ENCODE measurements at places on chromosomes 16 and 17. TPM values are rescaled to one million over a fixed set of nuclear protein-coding genes. Genes with fewer than 3 reads are reported as not detected.

ETV4 gene
- total RNA-seq, result 83.0 TPM

KRTAP17-1 gene
- total RNA-seq, result not detected

ARHGAP23 gene
- 7.6 TPM for total RNA-seq

THAP11 gene
- 32.9 TPM for total RNA-seq

ATP1B2 gene
- total RNA-seq, result 6.4 TPM

TM4SF5 gene
- not detected for total RNA-seq

MCRIP2 gene
- 34.2 TPM for total RNA-seq

DGKE gene
- total RNA-seq, result 3.7 TPM

- H3K27ac ChIP-seq, result no peak overlapping the region
- H3K4me1 ChIP-seq, result peaks cover 2% of the 10 kb centered on the region
- H3K36me3 ChIP-seq, result no peaks in the 10 kb centered on the region
- no peak overlapping the region for H3K4me3 ChIP-seq
- no peaks in the 10 kb centered on the region for H3K27me3 ChIP-seq
- no peak for DNase-seq
Measured at GRCh38 chr16:77063676-77064016, 127.3 kb upstream of the MON1B start.

GRCh38 chr17:15469260-15469659 is 1.8 kb upstream of the CDRT4 start:
- H3K4me1 ChIP-seq, result peaks cover 6% of the 10 kb centered on the region
- no peak overlapping the region for H3K4me3 ChIP-seq
- no peak for DNase-seq
- no peak overlapping the region for H3K27ac ChIP-seq

GRCh38 chr16:10852948-10853347 is 24.1 kb upstream of the CIITA start:
- no peaks in the 10 kb centered on the region for H3K36me3 ChIP-seq
- DNase-seq, result no peak
- no peak overlapping the region for H3K27ac ChIP-seq
- H3K4me3 ChIP-seq, result no peak overlapping the region
- no peaks in the 10 kb centered on the region for H3K4me1 ChIP-seq
- no peaks in the 10 kb centered on the region for H3K27me3 ChIP-seq

DNA sequence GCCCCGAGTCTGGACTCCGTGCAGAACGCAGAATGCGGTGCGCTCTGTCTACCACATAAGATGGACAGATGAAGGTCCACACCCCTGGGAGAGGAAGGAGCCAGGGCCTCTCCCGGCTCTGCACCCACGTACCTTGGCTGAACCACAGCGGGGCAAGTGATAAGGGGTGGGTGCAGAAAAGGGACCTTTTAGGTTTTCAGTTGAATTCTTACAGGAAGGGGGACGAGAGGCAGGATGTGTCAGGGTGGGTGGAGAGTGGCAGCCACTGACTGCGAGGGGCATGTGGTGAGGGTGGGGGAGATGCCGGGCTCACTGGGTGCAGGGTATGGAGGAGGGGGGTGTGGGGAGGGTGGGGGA is 372 bp downstream of the CD300A start:
- no peak for DNase-seq
- no peaks in the 10 kb centered on the region for H3K27me3 ChIP-seq
- peaks cover 5% of the 10 kb centered on the region for H3K4me1 ChIP-seq
- no peak overlapping the region for H3K27ac ChIP-seq

GRCh38 chr17:57319806-57320205 is 63.5 kb downstream of the MSI2 start:
- no peak overlapping the region for H3K4me3 ChIP-seq
- H3K27me3 ChIP-seq, result no peaks in the 10 kb centered on the region
- no peaks in the 10 kb centered on the region for H3K36me3 ChIP-seq
- H3K27ac ChIP-seq, result no peak overlapping the region
- H3K4me1 ChIP-seq, result no peaks in the 10 kb centered on the region

GRCh38 chr16:22225060-22225459 is 19.0 kb downstream of the EEF2K start:
- no peak for DNase-seq
- H3K27ac ChIP-seq, result no peak overlapping the region
- H3K4me1 ChIP-seq, result no peaks in the 10 kb centered on the region
- no peak overlapping the region for H3K4me3 ChIP-seq
- no peaks in the 10 kb centered on the region for H3K36me3 ChIP-seq
- H3K27me3 ChIP-seq, result no peaks in the 10 kb centered on the region

DNA sequence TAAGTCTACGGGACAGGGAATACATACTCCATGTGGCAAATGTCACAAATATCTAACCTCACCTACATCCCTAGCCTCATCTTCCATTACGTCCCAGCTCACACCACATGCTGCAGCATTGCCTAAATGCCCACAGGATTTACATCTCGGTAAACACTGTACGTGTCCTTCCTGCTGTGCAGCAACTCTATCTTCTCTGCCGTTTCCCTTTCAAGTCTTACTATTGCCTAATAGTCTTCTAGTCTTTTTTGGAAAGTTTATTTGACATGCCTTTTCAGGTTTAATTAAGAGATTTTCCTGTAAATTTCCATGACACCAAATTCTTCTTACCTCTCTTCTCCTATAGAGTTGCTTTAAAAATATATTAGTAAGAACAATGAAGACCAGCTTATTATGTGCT is 120.5 kb downstream of the HS3ST4 start:
- no peaks in the 10 kb centered on the region for H3K27me3 ChIP-seq
- no peak for DNase-seq
- no peaks in the 10 kb centered on the region for H3K4me1 ChIP-seq

GRCh38 chr17:74163836-74164235 is 39.6 kb upstream of the RPL38 start:
- H3K4me1 ChIP-seq, result no peaks in the 10 kb centered on the region
- H3K4me3 ChIP-seq, result no peak overlapping the region
- no peaks in the 10 kb centered on the region for H3K27me3 ChIP-seq
- H3K36me3 ChIP-seq, result no peaks in the 10 kb centered on the region
- H3K27ac ChIP-seq, result no peak overlapping the region

GRCh38 chr16:49018259-49018931 is 263.2 kb downstream of the CBLN1 start:
- no peaks in the 10 kb centered on the region for H3K27me3 ChIP-seq
- H3K4me1 ChIP-seq, result peaks cover 13% of the 10 kb centered on the region
- DNase-seq, result no peak
- no peak overlapping the region for H3K27ac ChIP-seq
- H3K4me3 ChIP-seq, result no peak overlapping the region

GRCh38 chr17:16935786-16936185 is 36.1 kb downstream of the TNFRSF13B start:
- peak; percentile 43 for DNase-seq
- no peak overlapping the region for H3K4me3 ChIP-seq
- H3K4me1 ChIP-seq, result peaks cover 16% of the 10 kb centered on the region

GRCh38 chr16:649631-650030 is 466 bp downstream of the WDR90 start:
- H3K4me1 ChIP-seq, result no peaks in the 10 kb centered on the region
- H3K27ac ChIP-seq, result no peak overlapping the region
- no peak for DNase-seq

DNA sequence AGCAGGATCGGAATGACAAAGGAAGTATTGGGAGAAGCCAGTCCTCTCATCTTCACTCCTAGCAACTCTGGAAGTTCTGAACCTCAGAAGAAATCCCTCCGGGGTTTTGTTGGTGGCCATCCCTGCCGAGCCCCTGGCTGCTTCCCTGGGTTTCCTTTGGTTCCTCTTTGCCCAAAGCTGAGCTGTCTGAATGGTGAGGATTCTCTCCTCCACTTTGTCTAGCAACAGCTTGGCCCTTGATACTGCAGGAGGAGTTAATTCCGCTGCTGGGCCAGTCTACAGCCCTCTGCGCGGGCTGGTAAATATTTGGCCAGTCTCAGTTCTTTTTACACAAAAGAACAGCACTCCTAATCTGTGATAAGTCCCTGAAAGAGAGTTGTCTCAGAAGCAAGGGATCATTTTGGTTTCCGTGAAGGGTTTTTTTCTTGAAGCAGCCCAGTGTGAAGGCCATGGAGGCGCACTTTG is 170.9 kb downstream of the RAB11FIP4 start:
- no peak overlapping the region for H3K27ac ChIP-seq
- H3K27me3 ChIP-seq, result peaks cover 37% of the 10 kb centered on the region
- H3K4me3 ChIP-seq, result peak overlapping the region; percentile 54
- H3K36me3 ChIP-seq, result no peaks in the 10 kb centered on the region
- no peak for DNase-seq

DNA sequence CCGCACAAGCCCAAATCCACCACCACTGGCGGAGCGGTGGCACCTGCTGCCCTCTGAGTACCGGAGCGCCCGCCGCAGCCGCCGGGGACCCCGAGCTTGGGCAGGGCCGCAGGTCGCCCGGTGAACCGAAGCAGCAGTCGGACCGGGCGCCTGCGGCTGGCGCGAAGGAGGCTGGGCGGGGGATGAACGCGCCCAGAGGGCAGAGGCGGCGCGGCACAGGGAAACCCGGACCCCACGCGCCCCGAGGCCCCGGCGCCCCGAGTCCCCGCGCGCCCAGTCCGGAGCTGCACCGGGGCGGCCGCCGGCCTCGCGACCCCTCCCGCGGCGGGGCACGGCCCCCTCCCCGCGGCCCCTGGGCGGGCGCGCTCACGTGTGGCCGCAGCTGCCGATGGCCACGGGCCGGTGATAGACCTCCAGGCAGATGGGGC is 393 bp downstream of the RNF166 start:
- H3K4me1 ChIP-seq, result peaks cover 6% of the 10 kb centered on the region
- peak overlapping the region; percentile 98 for H3K4me3 ChIP-seq
- H3K27ac ChIP-seq, result no peak overlapping the region
- no peaks in the 10 kb centered on the region for H3K27me3 ChIP-seq

- no peaks in the 10 kb centered on the region for H3K4me1 ChIP-seq
- no peaks in the 10 kb centered on the region for H3K27me3 ChIP-seq
- no peak overlapping the region for H3K4me3 ChIP-seq
- DNase-seq, result peak; percentile 65
- no peaks in the 10 kb centered on the region for H3K36me3 ChIP-seq
- H3K27ac ChIP-seq, result no peak overlapping the region
Measured at GRCh38 chr16:47928008-47928407, 227.8 kb downstream of the ABCC12 start.
